ENCODE measurements at places on chromosomes 7 and 10.

DNA sequence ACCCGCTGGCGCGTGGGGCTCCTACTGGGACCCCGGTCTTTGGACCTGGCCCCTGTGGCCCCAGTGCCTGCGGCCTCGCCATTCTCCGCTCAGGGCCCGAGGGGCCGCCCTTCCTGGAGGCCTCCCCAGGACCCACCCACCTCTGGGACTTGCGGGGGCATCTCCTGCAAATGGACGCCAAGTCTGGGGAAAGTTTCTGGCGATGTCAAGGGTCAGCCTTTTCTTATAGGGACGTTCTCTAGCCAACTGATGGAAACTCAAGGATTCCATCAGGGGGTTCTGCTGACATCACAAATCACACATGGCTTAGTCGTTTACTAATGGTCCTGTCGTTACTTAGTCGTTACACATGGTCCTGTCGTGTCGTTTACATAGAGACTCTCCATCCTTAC lies 57.7 kb upstream of the RHOBTB1 start:
- no peak for DNase-seq

GRCh38 chr10:5071411-5072198 lies 22.6 kb upstream of the AKR1C3 start:
- no peak for DNase-seq

DNA sequence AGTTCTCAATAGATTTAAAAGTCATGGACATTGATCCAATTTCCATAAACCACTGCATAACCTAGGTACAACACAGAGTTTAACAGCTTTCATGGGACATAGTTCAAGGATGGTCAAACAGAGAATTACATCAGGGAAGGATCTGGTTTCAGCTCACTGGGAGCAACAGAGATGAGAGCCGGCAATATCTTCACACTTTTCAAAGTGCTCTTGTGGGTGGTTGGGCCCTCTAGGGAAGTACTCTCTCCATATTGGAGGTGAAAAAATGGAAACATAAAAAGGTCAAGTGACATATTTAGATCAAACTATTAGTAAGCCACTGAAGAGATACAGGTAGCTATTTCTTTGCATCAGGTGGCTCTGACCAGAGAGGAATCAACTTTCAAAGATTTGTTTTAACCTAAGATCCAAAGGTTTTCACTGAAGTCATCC lies 61.8 kb upstream of the LRRN3 start:
- no peak for DNase-seq

GRCh38 chr10:124987788-124988187 lies 45.9 kb downstream of the ZRANB1 start:
- no peak for DNase-seq

DNA sequence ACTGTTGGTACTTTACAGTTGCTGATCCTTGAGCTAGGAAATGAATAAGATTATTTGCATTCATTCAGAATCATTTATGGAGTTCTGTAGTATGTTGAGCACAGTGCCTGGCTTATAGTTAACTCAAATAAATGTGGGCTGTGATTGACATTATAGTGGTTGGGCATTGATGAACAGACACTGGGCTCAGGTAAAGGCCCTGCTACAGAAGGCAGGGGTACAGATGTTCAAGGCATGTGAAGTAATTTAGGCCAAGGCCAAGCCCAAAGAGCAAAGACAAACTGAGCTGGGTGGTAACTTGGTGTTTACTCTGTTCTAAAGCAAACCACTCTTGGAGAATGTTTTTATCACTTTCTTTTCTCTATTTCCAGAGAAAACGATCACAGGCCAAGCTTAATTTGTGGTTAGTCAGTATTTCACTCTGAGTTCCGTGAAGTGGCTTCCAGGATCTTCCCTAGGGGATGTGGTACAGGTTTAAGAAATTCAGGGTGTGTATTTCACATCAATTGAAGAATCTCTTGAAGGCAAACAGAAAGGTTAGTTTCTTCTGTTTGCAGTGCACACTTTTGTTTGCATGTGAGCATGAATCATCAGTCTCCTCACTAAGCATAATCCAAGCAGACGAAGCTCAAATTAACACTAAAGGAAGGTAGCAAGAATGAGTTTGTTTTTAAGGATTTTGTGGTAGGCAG lies 113.9 kb upstream of the PRR15 start:
- no peak for DNase-seq

DNA sequence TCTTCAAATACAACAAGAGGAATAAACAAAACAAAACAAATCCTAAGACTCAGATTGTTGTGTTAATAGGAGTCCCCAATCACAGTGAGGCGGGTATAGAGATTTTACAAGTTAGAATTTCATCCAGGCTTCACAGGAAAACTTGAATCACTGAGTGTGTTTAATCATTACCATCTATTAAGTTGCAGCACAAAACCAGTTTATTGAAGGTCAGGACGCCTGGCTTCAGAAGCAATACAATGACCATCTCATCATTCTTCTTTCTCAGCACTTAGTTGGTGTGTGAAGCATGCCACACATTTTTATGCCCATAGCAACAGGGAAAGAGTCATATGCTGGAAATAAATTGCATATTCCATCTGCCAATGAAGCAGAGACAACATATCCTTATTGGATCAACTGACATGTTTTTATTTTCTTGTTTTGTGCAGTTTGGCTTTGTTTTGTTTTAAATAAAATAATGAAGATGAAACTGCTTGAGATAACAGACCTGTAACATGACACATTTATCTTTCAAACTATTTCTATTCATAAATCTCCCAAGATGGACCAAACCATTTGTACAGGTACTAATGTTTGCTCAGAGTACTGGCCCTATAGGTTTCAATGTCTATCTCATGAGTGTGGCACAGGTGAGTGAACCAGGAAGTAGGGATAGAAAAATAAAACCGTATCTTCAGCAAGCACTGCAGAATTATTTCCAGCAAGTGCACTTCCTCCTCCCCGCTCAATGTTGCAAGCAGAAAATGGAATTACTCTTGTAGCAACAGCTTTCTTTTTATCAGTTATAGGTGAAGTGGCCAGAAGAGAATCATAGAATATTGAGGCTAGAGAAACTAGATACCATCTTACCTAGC lies 40.4 kb downstream of the TAC1 start:
- DNase-seq: no peak

- DNase-seq: no peak
Observed at GRCh38 chr10:116779076-116779687, 36.8 kb upstream of the HSPA12A start.
